ENCODE measurements at places on chromosomes 2 and 18.

- no peak for DNase-seq
- H3K36me3 ChIP-seq = no peaks in the 10 kb centered on the region
- H3K27ac ChIP-seq = no peak overlapping the region
These were observed 243.8 kb downstream of the TSN start for GRCh38 chr2:121999264-121999663.

DNA sequence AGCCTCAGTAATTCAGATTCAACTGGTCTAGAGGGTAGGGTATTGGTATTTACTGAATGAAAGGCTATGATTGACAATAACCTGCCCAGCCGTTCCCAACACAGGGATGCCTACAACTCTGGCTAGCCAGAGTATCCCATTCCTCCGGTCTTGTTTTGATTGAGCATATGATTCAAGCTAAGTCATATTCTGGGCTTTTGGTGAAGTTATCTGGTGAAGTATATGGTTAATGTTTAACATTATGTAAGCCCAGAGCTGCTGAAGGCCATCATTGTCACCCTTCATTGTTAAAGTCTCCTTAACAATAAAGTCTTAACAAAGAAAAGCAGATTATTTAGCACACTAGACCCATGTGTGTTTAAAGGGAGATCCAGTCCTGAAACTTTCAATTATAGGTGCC lies 152.6 kb downstream of the EXOC6B start:
- no peak overlapping the region for H3K4me3 ChIP-seq
- no peaks in the 10 kb centered on the region for H3K36me3 ChIP-seq
- no peak overlapping the region for H3K27ac ChIP-seq
- no peaks in the 10 kb centered on the region for H3K4me1 ChIP-seq
- no peaks in the 10 kb centered on the region for H3K27me3 ChIP-seq
- no peak for DNase-seq

GRCh38 chr2:168075446-168075845 lies 171.9 kb downstream of the STK39 start:
- H3K27me3 ChIP-seq = no peaks in the 10 kb centered on the region
- no peaks in the 10 kb centered on the region for H3K36me3 ChIP-seq
- no peak overlapping the region for H3K27ac ChIP-seq

GRCh38 chr2:25341753-25342371 lies at the start of gene DNMT3A:
DNMT3A (minus strand) TSS chr2:25341925; CDS start chr2:25313984, 27,941 bp downstream.
- H3K4me1 ChIP-seq = peaks cover 16% of the 10 kb centered on the region
- H3K36me3 ChIP-seq = no peaks in the 10 kb centered on the region
- peak within 1 kb of the TSS; percentile 83 for H3K4me3 ChIP-seq
- H3K27me3 ChIP-seq = no peaks in the 10 kb centered on the region

Data from thoracic aorta (tissue), 2 donors.